ENCODE measurements at places on chromosomes 12 and 14.

GRCh38 chr14:34865889-34866574, 9.1 kb downstream of the BAZ1A start:
- no peak for DNase-seq

- DNase-seq: no peak
Observed at GRCh38 chr14:81169267-81169666, 51.5 kb downstream of the GTF2A1 start.

DNA sequence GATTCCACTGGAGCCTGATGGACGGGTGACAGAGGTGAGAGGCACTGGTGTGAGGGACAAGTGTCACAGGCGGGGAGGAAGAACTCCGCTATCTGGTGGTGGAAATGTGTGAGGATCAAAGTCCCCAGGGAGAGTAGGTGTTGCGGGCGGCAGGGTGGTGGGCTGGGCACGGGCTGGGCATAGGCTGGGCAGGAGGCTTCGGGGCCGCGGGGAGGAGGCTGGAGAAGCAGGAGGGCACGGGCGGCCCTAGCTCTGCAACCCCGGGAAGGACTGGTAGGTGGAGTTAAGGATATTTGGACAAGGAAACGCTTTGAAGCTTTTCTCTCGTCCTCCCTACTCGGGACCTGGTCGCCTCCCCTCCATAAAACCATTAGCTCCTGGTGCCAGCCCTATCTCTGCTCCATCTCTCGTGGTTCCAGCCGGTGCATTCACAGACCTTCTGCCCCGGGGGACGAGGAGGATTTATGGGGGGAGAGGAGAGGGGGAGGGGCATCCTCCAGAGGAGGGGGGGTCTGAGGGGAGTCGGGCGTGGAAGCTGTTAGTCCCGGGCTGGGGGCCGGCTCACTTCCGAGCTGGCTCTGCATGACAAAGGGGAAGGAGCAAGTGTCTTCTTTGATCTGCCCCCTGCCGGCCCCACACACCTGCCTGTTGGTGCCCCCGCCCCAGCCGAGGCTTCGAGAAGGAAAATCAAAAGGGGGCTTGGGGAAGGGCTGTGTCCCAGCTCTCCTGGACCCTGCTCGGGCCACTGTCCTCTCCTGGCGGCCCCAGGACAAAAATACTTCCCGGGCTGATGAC, 504 bp downstream of the WNT5B start:
- DNase-seq: no peak

DNA sequence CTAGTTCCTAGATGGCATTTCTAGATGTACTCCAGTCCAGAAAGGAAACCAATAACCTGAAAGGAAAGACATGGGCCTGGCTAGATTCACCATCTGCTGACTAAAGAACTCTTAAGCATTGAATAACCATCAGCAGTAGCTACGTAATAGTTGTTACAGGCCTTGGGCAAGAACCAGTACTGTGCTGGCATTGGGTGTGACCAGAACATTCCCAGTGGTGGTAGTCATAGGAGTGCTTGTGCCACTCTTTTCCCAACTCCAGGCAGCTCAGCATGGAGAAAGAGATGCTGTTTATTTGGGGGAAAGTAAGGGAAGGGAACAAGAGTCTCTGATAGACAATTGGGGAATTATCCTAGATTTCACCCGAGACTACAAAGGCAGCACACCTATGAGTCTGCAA, 333.3 kb downstream of the SLC16A7 start:
- no peak for DNase-seq

- no peak for DNase-seq
Observed at GRCh38 chr12:28955931-28956330, 193.1 kb upstream of the FAR2 start.

DNA sequence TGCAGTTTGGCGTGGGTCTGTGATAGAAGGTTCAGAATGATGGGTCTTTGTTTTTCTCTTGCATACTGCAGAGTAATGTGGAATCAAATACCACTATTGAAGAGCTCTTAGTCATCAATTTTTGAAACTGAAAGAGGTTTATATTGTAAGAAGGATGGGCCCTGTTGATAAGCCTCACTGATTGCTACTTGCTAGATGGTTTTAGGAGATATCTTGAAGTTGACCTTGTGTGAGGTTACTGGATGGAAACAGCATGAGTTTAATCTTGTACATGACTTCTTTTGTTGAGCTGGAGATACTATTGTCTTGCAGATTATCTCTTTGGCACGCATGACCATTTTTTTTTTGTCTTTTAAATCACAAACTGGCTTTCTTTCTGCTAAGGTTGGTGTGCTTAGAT, 13.8 kb downstream of the BICD1 start:
- no peak for DNase-seq

DNA sequence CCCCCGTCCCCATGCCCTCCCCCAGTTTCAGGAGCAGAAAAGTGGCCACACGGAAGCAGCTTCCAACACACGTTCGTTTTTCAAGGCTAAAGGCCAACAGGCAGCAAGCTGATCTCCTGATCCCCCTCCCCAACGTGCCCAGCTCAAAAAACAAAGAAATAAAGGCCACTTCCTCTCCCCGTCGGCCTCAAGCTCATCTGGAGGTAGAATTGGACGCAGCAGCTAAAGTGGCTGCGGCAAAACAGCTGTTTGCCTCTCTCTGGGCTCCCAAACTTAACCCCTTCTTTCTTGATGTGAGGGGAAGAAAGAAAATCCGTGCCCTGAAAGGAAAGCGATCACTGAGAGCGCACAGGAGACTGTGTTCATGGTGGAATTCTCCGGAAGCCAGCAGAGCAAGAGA, 66.3 kb downstream of the SCARB1 start:
- no peak for DNase-seq

GRCh38 chr14:92302481-92302880, 20.5 kb upstream of the SLC24A4 start:
- no peak for DNase-seq

DNA sequence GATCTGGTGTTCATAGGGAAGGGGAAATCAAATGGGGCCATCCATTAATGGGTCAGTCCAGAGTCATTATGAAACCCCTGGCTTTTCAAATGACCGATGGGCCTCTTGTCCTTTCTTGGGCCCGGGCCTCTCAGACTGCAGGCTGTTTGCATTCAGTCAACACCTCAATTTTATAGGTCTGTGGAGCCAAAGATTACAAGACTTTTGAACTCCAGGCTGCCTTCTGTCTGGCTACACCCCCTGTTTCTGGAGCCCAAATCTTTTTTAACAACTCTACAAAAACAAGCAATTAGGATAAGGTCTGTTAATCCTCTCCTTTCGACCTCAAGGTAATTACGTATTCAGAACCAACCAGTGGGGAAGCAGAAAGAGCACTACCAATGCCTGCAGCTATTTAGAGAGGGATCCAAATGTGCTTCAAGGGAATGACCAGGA, 35.6 kb downstream of the DUSP6 start:
- DNase-seq: no peak

- no peak for DNase-seq
Observed at GRCh38 chr12:131290255-131290959, 336.7 kb downstream of the ADGRD1 start.

- DNase-seq: no peak
Observed at GRCh38 chr12:90871726-90872096, 83.3 kb downstream of the CCER1 start.

DNA sequence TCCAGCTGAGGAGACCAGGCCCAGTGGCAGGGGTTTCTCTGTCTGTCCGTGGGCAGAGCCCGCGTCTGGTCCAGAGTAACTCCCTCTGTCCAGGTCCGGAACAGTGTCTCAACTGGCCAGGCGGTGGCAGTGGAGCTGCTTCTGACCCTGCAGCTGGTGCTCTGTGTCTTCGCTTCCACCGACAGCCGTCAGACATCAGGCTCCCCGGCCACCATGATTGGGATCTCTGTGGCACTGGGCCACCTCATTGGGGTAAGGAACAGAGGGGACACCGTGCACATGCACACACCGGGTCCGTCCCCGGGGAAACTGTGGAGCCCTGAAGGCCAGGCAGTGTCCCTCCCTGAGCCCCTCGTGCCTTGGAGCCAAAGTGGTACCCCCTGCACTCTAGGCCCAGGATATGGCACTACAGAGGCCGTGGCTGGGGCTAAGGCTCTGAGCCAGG, 1.5 kb downstream of the AQP6 start:
- DNase-seq: no peak

GRCh38 chr12:18421867-18422266, 160.5 kb downstream of the PIK3C2G start:
- DNase-seq: no peak

DNA sequence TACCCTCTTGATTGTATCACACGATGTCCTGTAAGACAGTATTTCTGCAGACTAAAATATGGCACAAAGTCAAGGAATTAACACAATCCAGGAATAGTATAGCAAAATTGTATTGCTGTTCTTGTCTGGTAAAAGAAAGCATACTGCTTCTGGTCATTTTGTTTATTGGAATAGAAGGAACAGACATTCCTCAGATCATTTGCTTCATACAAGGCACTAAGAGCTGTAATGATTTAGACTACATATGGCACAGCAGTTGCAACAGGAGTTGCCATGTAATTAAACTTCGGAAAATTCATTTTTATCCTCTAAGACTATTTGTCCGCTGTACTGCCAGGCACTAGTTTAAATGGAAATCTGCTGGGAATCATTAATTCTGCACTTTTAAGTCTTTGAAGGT, 7.6 kb upstream of the KERA start:
- DNase-seq: no peak

GRCh38 chr12:82919388-82920054, 232.8 kb downstream of the TMTC2 start:
- no peak for DNase-seq

- DNase-seq: no peak
Observed at GRCh38 chr12:62164036-62164435, 96.2 kb upstream of the USP15 start.

GRCh38 chr14:71438684-71439083, 493.5 kb upstream of the RGS6 start:
- DNase-seq: peak; percentile 23

- DNase-seq: no peak
Observed at GRCh38 chr12:53478865-53479264, 20.4 kb downstream of the MAP3K12 start.

GRCh38 chr14:79598339-79598738, 613.0 kb downstream of the DIO2 start:
- no peak for DNase-seq

- DNase-seq: no peak
Observed at GRCh38 chr12:112656141-112656540, 135.4 kb upstream of the RPH3A start.

GRCh38 chr12:44812062-44812461, 64.1 kb downstream of the NELL2 start:
- DNase-seq: no peak

DNA sequence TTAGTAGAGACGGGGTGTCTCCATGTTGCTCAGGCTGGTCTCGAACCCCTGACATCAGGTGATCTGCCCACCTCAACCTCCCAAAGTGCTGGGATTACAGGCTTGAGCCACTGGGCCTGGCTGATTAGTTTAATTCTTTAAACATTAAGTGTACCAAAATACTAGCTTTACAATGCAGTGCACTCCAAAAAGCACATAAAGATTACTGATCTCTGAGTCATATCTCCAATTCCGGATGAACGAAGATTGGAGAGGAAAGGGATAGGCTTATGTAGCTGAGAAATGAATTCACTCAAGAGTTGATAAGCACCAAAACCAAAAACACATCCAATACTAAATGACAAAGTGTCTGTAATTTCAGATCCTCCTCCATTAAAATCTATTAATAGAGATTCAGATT, 15.1 kb downstream of the NAV3 start:
- DNase-seq: no peak

DNA sequence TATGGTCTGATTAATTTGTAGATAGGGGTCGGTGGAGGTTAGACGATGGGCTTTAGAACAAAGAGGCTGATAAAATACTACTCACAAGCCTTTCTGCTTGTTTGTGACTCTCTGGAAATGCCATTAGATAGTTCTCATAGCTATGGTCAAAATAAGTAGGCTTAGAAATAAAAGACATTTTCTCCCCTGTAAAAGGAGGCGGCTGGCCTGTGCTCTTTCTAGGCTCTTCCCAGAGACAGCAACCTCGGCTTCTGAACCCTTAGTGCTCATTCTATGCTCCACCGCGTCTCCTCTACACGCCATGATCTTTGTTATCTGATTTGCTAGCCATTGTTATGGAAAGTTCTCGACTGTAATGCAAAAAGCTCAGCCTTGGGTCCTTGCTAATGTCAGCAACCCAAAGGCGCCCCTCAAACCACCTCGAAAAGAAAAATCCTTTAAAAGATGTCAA, 64.5 kb downstream of the CRADD start:
- DNase-seq: no peak

DNA sequence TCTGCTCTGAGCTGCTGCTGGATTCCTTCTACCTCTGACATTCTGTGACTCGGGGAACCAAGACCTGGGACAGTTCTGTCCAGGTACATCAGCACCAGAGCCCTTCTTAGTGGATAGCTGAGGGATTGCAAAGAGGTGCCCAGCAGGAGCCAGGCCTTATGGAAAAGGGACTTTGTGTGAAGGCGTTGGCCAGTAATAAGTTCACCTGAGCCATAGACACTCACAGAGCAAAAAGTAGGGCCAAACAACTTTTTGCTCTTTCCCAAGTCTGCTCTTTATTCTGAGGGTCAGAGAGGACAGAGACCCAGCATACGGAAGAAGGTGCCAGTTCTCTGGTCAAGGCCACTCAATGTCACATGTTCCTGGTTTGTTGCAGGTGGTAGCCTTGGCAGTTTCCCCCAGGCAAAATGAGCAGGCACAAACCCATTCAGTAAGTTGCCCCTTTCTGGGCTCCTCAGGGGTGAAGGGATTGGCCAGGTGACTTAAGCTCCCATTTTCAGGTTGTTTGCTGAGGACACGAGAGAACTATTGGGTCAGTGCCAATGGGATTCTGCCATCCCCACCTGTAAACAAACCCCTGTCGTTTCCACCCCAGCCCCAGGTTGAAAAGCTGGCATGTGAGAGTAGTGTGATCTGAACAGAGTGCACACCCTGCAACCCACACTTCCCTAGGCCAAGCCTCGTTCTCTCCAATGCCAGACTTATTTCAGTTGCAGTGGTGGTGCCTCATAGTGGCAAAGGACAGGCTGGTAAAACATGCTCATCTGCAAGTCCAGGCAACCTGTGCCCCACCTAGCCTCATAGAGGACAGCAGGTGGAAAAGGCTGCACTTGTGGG, 150.3 kb downstream of the SMOC1 start:
- DNase-seq: no peak

Measured in Caki2 (cell line).